ENCODE measurements at places on chromosomes 11 and 22.

- DNase-seq, result peak; percentile 91
Measured at GRCh38 chr11:762421-763072, 14.7 kb downstream of the GATD1 start.

- DNase-seq, result no peak
Measured at GRCh38 chr11:8744423-8744822, 61.8 kb downstream of the RPL27A start.

DNA sequence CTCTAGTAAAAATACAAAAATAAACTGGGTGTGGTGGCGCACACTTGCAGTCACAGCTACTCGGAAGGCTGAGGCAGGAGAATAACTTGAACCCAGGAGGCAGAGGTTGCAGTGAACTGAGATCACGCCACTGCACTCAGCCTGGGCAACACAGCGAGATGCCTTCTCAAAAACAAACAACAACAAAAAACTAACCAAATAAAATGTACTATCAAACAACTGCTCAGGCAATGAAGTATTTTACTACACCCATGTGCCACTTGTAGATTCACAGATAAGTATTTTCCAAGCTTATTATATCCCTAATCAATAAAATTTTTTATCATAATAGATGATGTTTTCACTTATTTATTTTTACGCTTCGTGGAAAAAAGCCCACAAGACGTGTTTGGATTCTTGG is 924 bp downstream of the C11orf65 start:
- DNase-seq, result no peak

DNA sequence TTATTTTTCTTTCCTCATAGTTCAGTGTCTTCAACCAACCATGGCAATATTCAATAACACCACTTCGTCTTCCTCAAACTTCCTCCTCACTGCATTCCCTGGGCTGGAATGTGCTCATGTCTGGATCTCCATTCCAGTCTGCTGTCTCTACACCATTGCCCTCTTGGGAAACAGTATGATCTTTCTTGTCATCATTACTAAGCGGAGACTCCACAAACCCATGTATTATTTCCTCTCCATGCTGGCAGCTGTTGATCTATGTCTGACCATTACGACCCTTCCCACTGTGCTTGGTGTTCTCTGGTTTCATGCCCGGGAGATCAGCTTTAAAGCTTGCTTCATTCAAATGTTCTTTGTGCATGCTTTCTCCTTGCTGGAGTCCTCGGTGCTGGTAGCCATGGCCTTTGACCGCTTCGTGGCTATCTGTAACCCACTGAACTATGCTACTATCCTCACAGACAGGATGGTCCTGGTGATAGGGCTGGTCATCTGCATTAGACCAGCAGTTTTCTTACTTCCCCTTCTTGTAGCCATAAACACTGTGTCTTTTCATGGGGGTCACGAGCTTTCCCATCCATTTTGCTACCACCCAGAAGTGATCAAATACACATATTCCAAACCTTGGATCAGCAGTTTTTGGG is at the start of gene OR51T1:
OR51T1 (plus strand) TSS at position 41 of the 641 bp plus-strand sequence; CDS start at position 41, 0 bp downstream.
- DNase-seq, result peak; percentile 31

DNA sequence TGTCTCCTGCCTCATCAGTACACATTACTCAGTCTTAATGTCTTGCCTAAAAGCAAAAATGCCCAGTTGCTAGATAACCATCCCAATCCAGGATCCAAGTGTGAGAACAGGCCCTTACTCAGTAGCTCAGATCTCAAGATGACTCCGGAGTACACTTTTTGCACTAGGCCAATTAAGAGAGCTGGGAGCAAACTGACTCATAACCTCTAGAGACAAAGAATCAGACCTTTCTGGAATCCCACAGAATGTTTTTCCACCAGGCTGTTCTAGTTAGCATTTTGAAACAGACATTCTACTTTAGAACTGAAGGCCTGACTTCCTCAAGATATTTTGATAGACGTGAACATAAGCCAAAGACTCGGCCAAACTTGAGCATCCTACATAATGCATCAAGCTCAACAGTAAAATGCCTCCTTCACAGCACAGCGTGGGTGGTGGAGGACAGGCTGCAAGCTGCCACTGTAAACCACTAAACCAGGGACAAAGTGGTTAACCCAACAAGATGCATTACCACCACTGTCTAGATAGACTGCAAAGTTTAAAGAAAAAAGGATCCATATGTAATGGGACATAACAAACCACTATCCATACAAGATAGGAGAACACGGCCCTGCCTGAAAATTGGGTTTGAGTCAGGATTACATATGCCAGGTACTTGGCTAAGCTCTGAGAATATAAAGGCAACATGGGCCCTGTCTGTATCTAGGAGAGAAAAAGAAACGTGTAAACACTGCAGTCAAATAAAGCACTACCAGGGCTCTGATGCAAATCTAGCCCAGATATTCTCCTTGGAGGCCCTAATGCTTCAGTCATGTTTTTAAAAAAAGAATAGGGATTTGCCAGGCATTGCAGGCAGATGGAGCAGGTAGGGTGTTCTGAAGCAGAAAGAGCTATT is 48.3 kb downstream of the MYH9 start:
- peak; percentile 95 for DNase-seq

DNA sequence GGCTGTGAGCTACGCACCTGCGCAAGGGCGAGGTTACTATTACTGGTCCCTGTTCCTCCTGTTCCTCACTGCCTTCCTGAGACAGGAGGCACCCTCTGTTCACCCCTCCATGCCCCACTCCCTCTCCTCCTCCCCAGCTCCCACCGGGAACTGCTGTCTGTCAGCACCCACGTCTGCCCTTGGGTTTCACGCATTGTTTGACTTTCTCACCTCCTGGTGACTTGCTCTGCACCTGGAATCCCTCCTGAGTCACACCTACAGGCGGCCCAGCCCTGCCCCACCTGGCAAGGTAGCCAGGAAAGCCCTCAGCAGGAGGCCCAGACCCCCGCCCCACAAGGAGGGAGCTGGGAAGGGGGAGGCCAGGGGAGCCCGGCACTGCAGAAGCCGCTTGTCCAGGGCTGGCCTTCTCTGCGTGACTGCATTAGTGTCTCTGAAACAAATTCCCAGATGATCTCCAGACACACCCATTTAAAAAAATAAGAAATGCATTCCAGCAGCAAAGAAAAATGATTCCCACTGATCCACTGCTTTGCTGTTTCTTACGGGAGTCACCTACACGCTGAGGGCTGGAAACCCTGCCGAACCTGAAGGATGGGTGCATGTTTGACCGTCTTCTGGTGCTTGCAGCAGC is 86.4 kb downstream of the CELSR1 start:
- no peak for DNase-seq

DNA sequence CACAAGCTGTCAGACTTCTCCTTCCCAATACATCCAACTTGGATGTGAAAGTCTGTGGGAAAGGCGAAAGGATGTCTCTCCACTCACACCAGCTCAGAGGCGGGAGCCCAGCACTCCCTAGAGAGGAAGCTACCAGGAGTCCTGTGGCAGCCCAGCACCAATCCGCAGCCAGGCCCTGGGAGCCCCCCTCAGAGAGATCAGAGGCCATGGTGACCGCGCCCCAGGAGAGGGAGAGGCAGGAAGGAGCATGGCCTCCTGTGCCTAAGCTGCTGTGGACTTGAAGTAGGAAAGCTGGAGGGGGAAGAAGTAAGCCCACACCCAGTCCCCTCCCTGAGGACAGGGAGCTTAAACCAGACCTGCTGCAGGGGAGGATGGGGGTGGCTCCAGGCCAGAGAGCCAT is 24.4 kb upstream of the IGSF9B start:
- no peak for DNase-seq

DNA sequence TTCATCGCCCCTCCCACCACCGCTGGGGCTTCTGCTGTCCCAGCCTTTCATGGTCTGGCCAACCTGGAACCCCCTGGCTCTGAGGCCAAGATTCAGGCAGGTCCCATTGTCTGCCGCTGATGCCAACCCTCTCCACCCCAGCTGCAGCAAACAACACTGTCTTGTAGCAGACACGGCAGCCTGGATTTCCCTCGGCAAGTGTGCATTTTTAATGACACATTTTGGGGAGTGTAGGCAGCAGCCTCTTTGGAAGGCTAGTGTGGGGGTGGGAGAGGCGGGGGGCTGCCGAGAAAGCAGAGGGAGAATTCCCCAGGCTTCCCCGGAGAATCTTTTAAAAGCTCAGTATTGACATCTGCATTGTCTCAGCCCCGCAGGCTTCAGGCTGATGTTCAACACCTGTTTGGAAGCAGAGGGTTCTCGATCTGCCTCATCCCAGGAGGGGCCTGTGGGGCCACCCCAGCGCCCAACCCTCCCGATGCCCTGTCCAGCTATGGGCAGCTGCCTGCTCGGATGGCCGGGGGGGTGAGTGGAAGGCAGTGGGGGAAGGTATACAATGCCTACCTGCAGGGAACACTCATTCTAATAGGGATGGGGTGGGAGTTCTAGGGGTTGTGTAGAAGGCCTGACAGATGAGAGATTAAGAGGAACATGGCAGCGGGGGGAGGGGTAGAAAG is 41.5 kb downstream of the NECTIN1 start:
- no peak for DNase-seq

DNA sequence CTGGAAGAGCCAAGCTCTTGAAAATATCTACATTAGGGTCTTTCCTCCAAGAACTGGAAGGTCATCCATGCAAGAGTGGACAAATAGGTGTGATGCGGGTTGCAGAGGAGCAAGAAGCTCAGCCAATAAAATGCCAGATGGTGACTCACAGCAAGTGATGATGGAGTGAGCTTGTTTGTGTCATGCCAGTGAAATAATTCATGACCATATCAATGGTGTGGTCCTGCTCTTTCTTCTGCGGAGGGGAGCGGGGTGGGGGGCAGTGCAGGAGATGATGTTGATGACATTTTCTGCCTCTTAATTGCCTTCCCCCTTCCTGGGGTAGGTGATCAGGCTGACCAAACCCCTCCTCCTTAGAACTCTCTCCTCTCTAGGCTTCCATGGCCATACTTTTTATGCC is 118.5 kb upstream of the TIMP3 start:
- DNase-seq, result peak; percentile 22

DNA sequence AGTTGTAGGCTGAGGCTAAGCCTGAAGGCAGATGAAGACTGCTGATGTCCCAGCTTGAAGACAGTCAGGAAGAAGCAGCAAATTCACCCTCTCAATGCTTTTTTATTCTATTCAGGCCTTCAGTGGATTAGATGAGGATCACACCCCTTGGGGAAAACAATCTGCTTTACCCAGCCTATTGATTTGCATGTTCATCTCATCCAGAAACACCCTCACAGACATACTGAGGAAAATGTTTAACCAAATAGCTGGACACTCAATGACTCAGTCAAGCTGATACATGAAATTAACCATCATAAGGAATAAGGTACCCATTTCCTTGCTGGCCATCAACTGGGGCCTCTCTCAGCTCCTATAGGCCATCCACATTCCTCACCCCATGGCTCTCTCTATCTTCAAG is 549.9 kb upstream of the CCDC90B start:
- no peak for DNase-seq

- peak; percentile 13 for DNase-seq
Measured at GRCh38 chr11:65182258-65183170, 786 bp downstream of the CAPN1 start.
